MCF 10A (cell line): ENCODE measurements at places on chromosomes 2 and 18.

DNA sequence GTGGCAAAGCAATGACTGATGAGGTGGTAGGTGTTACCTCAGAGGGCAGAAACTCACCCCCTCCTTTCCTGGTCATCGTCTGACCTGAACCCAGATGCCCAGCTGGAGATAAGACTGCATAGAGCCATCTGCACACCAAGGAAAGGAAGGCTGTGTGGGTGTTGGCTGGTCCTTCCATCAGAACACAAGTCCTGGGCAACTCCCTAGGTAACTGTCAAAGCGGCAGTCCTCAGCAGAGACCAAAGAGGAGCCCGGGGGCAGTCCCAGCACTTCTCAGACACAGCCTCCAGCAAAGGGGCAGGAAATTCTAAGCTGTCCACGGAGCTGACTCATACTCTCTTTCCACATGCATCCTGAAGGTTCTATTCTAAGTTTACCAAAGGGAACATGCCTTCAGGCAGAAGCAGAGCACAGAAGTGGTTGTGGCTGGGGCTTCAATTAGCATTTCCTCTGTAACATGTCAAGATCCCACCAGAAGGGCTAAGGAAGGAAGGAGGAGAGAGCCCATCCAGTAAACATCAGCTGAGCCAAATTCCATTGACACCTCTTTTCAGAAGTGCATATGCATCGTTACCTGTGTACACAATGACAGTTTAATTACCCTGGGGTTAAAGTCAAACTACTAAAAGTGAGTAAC lies 54.7 kb downstream of the SPRED2 start:
- DNase-seq, result peak; percentile 90

DNA sequence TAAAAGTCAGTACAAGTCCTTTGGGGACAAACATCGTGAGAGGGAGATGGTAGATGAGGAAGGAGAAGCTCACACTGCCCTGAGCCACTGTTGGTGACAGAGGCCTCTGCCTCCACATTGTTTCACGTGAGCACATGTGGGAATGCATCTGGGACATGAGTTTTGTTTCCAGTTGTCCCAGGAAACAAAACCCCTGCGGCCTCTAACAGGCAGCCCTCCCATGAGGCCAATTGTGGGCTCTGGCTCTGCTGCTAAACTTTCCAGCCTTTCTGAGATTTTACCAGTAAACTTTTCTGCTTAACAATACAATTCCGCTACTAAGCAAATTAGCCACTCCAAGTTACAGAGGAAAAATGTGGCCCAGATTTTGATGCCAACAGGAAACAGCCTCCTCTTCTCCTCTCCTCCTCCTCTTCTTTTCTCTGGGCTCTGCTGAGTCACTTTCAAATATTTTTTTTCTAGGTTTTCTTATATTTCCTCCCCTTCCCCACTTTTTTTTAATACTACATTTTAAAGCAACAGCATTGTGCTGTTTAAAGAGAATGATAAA lies 23.4 kb upstream of the LRRC30 start:
- no peak for DNase-seq

GRCh38 chr2:63500398-63500797 lies 87.9 kb downstream of the WDPCP start:
- peak; percentile 18 for DNase-seq

DNA sequence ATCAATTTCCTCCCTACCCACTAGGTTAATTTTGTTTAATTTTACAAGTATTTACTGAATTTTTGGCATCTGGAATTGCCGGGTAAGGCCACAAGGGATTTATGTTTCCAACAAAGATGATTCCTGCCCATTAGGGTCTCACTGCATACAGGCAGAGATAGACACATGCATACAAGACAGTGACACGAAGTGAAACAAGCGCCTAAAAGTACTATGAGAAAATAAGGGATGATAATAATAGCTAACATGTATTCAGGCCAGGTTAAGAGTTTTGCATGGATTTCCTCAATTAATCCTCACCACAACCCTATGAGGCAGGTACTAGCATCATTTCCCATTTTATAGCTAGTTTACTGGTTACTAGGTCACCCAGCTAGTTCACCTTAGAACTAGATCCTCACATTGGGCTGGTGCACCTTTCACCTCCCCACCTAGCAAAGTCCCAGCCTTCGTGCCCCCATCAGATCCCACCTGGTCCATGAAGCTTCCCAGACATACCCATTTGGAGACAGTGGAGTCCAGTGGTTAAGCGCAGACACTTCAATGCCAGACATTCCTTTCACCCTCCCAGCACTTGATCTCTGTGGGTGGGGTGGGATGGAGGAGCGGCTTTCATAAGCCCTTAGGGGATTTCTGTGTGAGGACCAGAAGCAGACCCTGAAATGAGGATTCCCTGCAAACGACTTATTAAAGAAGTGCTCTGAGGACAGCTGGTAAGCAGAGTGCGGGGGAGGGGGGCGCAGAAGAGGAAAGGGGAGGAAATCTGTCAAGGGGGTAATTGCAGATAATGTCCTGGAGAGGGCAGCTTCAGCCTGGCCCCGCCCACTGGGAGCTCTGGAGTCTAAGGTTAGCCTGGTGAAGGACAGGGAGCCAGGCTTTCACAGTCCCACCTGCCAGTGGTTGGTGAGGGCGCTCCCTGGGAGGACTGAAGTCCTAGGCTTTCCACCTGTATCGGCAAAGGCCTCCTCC lies 5.8 kb upstream of the DGUOK start:
- DNase-seq, result peak; percentile 50

GRCh38 chr2:141878016-141878415 lies 252.8 kb downstream of the LRP1B start:
- no peak for DNase-seq

DNA sequence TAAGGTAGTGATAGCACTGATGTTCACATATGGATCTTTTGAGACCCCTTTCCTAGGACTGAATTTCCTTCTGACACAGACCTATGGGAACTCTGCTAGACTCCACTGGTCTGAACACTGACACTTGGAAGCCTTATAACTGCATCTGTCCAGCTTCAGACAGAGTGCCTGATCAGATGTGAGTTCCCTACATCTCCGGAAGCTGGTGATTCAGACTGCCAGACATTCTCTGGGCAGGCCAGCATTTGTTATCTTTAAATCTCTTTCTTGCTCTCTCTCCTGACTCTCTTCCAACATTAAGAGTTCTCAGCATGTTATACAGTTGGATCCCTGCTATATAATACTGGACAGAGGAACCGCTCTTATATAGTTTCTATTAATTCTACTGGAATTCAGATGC lies 408.5 kb downstream of the ZEB2 start:
- peak; percentile 44 for DNase-seq

DNA sequence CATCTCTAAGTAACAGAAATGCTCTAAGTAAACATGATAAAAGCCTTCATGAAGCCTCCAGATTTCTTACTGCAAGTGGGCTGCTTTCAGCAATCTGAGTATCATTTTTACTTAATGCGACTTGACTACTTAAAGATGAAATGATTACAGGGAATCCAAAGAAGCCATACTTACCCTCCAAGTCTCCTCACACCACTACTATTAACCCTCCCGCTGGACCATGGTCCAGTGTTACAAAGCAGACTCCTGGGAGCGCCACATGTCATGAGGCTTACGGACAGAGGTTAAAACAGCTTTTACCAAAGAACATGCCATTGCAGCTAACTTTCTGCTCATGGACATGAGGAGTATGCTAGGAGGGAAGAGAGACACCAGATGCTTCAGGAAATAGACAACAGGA lies 46.4 kb downstream of the LPIN2 start:
- DNase-seq, result no peak

GRCh38 chr18:2218101-2218500 lies 353.2 kb downstream of the METTL4 start:
- no peak for DNase-seq

DNA sequence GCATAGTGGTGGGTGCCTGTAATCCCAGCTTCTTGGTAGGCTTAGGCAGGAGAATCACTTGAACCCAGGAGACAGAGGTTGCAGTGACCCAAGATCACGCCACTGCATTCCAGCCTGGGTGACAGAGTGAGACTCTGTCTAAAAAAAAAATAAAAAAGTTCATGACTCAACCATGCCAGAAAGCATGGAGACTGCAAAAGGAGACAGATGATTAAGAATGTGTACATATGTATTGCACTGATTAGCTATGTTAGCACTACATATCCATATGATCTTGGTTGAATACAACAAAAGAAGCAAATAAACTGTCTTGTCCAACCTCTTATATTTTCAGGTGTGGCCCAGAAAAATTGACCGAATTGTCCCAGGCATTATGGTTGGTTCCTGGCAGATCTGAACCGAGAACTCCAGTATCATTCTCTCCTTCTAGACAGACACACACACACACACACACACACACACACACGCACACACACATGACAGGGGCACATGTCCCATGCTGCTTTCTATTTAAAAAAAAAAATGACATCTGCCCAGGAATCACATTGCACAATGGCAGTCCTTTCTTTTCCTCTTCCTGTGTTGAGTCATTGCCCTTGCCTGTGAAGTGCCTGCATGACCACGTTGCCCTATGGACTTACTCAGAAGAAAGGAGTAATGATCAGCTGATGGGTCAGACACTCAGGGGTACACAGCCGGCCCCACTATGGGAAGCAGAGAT lies 65.6 kb downstream of the MYCN start:
- DNase-seq, result peak; percentile 78

DNA sequence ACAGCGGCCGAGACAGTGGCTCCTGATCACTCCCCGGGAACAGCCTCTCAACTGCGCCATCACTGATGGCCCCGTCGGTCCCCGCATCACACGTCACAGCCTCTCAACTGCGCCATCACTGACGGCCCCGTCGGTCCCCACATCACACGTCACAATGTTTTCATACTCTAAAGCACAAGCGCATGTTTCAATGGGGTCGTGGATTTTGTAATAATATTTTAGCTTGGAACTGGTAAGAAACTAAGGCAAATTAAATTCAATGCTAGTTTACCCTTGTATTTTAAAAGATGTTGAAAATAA lies 44.2 kb upstream of the CTDP1 start:
- no peak for DNase-seq

- no peak for DNase-seq
Observed at GRCh38 chr2:168855601-168856000, 34.6 kb downstream of the SPC25 start.

DNA sequence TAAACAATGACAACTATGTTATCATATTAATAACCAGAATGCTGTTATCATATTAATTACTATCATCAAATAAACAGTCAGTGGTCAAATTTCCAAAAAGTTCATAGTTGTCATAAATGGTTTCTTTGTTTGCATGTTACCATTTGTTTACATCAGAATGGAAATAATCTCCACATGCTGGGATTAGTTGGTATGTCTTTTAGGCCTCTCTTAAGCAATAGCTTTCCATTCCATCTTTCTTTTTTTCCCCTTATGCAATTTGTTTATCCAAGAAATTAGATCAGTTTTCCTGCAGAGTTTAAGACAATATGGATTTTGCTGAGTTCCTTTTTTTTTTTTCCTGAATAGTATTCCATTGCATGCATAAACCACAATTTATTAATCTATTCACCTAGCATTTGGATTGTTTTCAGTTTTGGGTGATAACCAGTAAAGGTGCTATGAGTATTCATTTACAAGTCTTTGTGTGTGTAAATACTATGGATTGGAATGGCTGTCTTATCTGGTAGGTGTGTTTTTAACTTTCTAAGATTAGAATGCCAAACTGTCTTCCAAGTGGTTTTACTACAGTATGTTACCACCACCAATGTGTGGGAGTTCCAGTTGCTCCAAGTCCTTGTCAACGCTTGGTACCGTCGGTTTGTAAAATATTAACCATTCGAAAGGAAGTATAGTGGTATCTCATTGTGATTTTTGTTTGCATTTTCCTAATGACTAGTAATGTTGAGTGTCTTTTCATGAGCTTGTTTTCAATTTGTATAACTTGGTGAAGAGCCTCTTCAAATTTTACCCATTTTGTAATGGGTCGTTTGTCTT lies 33.3 kb upstream of the TXNDC2 start:
- DNase-seq, result no peak

DNA sequence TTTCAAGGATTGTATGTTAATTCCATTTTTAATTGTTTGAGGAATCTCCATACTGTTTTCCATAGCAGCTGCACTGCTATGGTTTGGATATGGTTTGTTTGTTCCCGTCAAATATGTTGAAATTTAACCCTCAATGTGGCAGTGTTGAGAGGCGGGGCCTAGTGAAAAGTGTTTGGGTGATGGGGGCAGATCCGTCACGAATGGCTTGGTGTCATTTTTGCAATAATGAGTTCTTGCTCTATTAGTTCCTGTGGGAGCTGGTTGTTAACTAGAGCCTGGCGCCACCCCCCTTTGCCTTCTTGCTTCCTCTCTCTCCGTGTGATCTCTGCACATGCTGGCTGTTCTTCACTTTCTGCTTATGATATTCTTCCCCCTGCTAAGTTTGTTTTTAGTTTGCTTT lies 71.4 kb upstream of the LDLRAD4 start:
- no peak for DNase-seq

DNA sequence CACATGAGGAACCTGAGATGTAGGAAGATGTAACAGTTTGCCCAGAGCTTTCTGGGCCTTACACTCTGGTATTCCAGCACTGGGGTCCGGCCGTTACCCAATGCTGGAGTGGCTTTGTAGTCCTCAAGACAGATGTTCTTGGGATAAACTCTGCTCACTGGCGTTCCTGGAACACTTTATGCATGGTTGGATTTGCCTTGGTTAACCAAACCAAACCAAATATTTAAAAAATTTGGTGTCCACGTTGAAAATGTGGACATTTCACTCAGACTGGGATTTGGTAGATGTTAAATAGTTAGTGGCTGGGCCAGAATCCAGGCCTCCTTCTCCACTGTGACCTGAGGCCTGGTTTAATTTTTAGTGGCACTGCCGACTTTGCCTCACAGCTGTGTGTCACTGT lies 81.5 kb downstream of the ACOXL start:
- no peak for DNase-seq

DNA sequence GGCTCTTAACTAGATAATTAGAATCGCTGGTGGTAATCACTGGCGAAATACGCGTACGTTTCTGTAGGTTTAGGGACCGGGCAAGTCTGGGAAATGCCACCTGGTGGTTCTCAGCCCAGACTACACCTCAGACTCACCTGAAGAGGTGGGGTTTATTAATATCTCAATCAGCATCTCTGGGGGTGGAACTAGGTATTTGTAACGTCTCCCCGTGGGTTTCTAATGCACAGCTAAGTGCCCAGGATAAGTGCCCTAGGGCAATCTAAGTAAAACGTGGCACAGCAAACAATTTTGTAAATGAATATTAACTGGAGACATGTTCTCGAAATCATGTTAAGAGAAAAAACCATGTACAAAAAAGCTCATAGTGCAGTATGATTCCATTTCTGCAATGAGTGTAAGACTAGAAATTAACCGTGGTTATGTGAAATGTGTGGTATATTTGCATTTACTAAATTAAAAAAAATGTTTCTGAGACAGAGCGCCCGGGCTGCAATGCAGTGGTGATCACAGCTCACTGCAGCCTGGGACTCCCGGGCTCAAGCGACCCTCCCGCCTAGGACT lies 760 bp upstream of the CNOT11 start:
- DNase-seq, result peak; percentile 76
